ENCODE measurements at places on chromosomes 2 and 18.

DNA sequence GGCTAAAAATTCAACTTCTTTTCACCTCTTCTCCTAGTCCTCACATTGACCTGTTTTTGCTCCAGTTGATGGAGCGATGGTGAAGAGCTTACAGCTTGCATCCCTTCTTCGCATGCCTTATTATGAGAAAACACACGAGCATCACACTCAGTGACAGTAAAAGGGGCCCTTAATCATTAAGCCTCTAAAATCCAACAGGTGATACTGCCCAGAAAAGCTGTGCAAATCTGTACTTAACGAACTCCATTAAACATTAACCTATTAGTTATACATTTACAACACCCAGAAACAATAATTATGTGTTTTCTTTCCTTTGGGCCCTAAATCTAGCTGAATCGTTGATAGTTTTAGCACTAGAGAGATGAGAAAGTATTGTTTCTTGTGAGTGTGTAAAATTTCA lies 54.8 kb downstream of the LAMA1 start:
- DNase-seq = no peak

DNA sequence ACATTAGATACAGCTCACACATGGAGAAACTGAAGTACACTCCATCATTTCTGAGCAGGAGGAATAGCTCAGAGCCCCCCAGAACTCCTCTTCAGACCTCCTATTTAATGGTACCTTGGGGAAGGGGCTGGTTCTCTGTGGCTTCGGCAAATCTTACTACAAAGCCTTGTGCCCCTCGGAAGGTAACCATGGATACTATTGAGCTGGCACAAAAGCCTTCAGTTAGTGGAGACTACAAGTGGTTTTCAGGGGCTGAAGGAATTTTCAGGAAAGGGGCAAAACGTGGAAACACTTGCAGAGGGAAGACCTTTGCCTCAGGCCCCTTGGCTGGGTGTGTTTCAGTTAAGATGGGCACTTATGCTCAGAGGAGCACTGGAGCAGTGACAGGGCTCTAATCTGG lies 1.1 kb upstream of the FAM237A start:
- DNase-seq = no peak

GRCh38 chr2:73291093-73291460 lies 2.3 kb downstream of the EGR4 start:
- peak; percentile 73 for DNase-seq

- DNase-seq = peak; percentile 23
These were observed 95.3 kb downstream of the SMC6 start for GRCh38 chr2:17658251-17658843.

- no peak for DNase-seq
These were observed 217.6 kb upstream of the TANK start for GRCh38 chr2:160942476-160943142.

DNA sequence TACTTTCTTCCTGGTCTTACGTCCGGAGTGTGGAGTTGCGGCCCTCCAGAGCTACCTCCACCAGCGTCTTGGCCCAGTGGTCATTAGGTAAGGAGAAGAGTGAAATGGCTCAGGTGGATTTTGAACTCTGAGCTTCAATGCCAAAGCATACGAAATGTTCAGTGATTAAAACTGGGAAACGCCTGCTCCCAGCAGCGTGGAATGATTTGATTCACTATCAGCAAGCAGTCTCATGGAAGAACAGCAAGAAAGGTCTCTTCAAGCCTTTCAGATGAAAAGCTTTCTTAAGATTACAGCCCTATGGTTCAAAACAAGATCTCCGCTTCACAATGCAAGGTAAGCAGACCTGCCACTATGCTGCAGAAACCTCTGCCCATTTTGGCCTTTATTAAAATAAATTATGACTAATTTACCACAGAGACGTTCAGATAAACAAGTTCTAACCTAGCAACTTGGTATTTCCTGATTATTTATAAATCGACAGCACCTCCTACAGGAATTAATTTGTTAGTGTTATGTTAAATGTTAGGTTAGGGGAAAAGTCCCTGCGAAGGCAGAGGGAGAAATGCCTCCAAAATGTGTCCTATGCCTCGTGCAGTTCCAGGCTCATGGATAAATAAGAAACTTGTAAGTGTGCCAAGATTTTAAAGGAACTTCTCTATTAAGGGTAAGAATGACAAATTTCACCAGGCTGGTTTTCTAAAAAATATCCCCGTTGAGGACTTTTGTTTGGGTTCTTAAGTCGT lies 10.1 kb downstream of the SP9 start:
- DNase-seq = no peak

GRCh38 chr18:78054801-78055200 lies 805.2 kb downstream of the GALR1 start:
- no peak for DNase-seq

DNA sequence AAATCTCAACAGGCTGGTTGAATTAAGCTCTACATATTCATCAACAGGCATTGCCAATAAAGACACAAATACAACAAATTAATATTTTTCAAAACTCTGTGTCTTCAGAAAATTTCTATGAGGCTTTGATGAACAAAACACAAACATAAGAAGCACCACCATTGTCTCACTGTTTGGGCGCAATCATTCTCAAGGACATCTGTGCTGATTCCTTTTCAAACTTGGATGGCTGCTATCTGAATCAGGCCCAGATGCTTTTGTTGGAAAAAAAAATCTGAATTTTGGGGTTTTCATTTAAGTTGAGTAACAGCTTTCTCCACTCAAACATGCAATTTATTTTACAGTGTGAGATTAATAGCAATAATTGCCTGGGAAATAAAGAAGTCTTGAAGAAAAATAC lies 173.8 kb downstream of the NRXN1 start:
- no peak for DNase-seq

DNA sequence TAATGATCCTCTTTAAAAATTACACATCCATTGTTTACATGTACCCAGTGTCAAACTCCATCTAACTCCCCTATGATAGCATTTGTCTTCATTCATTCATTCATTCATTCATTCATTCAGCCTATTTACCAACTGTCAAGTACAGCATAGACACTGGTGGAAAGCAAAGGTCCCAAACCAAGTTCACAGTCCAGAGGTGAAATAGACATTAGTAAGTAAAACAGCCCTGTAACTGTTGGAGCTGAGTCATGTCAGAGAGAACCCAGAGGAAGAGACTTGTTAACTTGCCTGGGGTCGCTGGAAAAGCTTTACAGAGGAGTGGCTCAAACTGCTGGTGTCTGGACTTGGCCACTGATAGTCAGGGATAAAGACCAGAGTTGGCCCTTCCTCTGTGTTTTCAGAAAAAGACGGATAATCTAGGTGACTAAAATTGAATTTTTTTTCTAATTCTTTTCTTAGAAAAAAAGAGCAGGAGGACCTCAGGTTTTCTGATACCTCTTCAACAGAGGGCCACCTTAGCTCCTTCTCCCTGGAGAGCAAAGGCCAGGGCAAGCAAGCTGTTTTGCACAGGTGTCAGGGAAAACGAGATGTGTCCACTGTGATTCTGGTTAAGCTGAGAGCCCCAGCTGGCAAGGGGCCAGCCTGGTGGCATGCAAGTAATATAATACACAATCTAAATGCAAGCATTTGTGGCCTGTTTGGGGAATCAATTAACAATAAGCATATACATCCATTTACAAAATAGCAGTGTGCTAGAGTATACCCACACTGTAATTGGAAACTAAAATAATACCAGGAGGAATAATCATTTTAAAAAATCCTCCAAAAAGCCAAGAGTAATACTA lies 96.7 kb upstream of the SLC14A2 start:
- DNase-seq = no peak

- no peak for DNase-seq
These were observed 26.5 kb upstream of the C2orf74 start for GRCh38 chr2:61135510-61135909.

- no peak for DNase-seq
These were observed 185.5 kb upstream of the FN1 start for GRCh38 chr2:215621381-215621780.

GRCh38 chr2:20419007-20419576 lies 27.8 kb upstream of the RHOB start:
- no peak for DNase-seq

GRCh38 chr2:120559401-120559800 lies 176.3 kb upstream of the GLI2 start:
- DNase-seq = no peak

- DNase-seq = no peak
These were observed 69.8 kb upstream of the GALNT3 start for GRCh38 chr2:165863810-165864261.

GRCh38 chr2:110707386-110707965 lies 24.9 kb upstream of the ACOXL start:
- no peak for DNase-seq

DNA sequence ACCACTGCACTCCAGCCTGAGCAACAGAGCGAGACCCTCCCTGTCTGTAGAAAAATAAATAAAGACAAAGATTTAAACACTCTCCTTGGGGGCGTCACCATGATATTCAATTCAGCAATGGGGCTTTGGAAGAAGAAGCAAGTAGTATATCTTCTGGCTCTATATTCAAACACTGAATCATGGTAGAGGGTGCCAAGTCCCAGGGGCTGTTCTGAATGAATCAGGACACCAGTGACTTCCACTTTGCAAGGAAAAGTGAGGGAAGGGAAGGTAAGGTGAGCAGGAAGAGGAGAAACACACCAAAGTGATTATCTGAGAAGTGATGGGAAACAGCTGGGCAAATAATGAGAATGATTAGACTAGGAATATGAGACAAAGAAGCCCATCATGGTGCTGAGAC lies 80.5 kb downstream of the AAK1 start:
- no peak for DNase-seq

DNA sequence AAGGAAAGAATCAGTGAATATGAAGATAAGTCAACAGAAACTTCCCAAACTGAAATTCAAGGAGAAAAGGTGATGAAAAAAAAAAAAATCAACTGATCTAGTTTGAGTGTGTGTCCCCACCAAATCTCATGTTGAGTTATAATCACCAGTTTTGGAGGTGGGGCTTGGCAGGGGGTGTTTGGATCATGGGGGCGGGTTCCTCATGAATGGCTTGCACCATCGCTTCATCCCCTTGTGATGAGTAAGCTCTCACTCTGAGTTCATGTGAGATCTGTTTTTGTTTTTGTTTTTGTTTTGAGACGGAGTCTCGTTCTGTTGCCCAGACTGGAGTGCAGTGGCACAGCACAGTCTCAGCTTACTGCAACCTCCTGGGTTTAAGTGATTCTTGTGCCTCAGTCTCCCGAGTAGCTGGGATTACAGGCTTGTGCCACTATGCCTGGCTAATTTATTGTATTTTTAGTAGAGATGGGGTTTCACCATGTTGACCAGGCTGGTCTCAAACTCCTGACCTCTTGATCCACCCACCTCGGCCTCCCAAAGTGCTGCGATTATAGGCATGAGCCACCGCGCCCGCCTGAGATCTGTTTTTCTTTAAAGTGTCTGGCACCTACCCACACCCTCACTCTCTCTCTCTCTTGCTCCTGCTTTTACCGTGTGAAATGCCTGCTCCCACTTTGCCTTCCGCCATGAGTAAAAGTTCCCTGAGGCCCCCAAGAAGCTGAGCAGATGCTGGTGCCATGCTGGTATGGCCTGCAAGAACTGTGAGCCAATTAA lies 4.0 kb upstream of the SLC66A2 start:
- no peak for DNase-seq

- DNase-seq = no peak
These were observed 39.9 kb downstream of the MYO3B start for GRCh38 chr2:170217778-170218251.

GRCh38 chr2:146807568-146808168 lies 1037.2 kb upstream of the ACVR2A start:
- DNase-seq = no peak

DNA sequence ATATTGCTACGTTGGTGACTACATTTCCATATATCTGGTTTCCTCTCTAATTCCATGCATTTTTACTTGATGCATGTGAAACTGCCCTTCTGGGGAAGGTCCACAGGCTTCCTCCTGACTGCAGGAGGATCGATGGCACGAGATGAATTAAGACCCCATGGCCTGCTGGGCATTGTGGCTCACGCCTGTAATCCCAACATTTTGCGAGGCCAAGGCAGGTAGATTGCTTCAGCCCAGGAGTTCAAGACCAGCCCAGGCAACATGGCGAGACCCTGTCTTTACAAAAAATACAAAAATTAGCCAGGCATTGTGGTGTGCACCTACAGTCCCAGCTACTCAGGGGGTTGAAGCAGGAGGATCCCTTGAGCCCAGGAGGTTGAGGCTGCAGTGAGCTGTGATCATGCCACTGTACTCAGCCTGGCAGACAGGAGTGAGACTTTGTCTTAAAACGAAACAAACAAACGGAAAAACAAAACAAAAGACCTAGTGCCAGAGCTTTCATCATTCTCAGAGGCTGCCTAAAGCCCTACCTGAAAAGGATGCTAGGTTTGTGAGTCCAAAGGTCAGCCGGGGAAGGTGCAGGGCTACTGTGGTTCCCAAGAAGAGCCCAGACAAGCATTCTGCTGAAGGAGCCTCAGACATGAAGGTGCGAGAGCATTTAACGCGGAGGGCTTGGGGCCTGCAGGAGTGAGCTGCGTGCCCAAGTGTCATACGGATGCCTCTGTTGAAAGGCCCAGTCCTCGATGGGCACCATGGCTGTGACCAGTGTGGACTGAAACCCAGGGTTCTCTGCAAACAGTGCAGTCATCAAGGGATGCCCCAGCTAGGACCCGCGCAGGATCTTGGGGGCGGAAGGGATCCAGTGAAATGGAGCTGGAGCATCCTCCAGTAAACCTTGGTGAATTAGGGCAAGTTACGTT lies 21.6 kb downstream of the GPR55 start:
- no peak for DNase-seq

GRCh38 chr2:229798446-229799155 lies 84.2 kb upstream of the DNER start:
- DNase-seq = no peak

- DNase-seq = no peak
These were observed 224.1 kb upstream of the CCDC150 start for GRCh38 chr2:196415384-196415783.

- DNase-seq = no peak
These were observed 129.9 kb downstream of the MTX2 start for GRCh38 chr2:176399074-176399598.

- DNase-seq = no peak
These were observed 51.5 kb upstream of the RGPD4 start for GRCh38 chr2:107775211-107775610.

- no peak for DNase-seq
These were observed 278.3 kb upstream of the CYP26B1 start for GRCh38 chr2:72425996-72426395.

- no peak for DNase-seq
These were observed 167.1 kb upstream of the COPS8 start for GRCh38 chr2:236918545-236918944.

DNA sequence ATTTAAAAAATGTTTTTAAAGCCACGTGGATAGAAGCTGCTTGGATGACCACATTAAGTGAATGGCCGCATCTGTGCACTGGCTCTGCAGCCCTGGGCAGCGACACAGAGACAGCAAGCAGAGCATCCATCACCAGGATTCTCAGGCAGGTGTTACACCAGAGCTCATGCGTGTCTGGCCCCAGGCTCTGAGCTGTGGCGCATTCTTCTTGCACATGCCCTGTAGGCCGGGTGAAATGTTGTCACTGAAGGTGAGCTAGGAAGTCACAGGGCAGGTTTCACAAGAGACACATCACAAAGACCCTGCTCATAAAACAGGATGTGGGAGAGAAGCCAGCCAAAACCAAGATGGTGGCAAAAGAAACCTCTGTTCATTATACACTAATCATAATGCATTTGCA lies 8.4 kb upstream of the PXDN start:
- DNase-seq = no peak

- DNase-seq = no peak
These were observed 20.0 kb downstream of the SPATA3 start for GRCh38 chr2:231015926-231016325.

Measured in activated CD4-positive, alpha-beta T cell treated with anti-CD3 and anti-CD28 coated beads, Interleukin-2, amount 50 U/mL, for 48 hours (primary cell).